Liver (tissue), 10 donors: ENCODE measurements at places on chromosomes 5 and 9. TPM values are rescaled to one million over a fixed set of nuclear protein-coding genes. Genes with fewer than 3 reads are reported as not detected.

SLC34A3 gene
- not detected for total RNA-seq

GCNT1 gene
- total RNA-seq, result 4.3 TPM

LCN15 gene
- not detected for total RNA-seq

FAM153A gene
- total RNA-seq, result 0.70 TPM

ADRB2 gene
- 4.0 TPM for total RNA-seq

HRH2 gene
- 2.1 TPM for total RNA-seq

IRX2 gene
- total RNA-seq, result not detected

ZCCHC10 gene
- total RNA-seq, result 8.5 TPM

EFCAB9 gene
- not detected for total RNA-seq

PIK3R1 gene
- total RNA-seq, result 53.1 TPM

SPATA31C1 gene
- 0.05 TPM for total RNA-seq

HAVCR1 gene
- total RNA-seq, result 0.17 TPM

PCDHGA12 gene
- total RNA-seq, result 1.9 TPM

SH2D3C gene
- 4.8 TPM for total RNA-seq

SPACA9 gene
- total RNA-seq, result 0.84 TPM

PCDHB9 gene
- 0.25 TPM for total RNA-seq

BSPRY gene
- 2.3 TPM for total RNA-seq

RABGAP1 gene
- 16.3 TPM for total RNA-seq

PALM2AKAP2 gene
- 47.9 TPM for total RNA-seq

OR1L8 gene
- 0.08 TPM for total RNA-seq

HCN1 gene
- under 0.01 TPM for total RNA-seq

ISCA1 gene
- total RNA-seq, result 43.2 TPM

NTNG2 gene
- total RNA-seq, result 0.28 TPM

PCDHGB5 gene
- total RNA-seq, result 3.8 TPM

UAP1L1 gene
- 2.3 TPM for total RNA-seq

IL7R gene
- total RNA-seq, result 1.5 TPM

SLC23A1 gene
- total RNA-seq, result 17.5 TPM

MXD3 gene
- total RNA-seq, result 6.0 TPM

IL9 gene
- total RNA-seq, result not detected

OR1Q1 gene
- total RNA-seq, result not detected

PCDHA3 gene
- total RNA-seq, result 0.05 TPM

ERAP2 gene
- total RNA-seq, result 14.2 TPM

SGTB gene
- total RNA-seq, result 2.7 TPM

PCDHB1 gene
- total RNA-seq, result not detected

TRIM41 gene
- 12.3 TPM for total RNA-seq

C9orf153 gene
- total RNA-seq, result 0.67 TPM

WDR55 gene
- 12.0 TPM for total RNA-seq

PDE6A gene
- not detected for total RNA-seq

KCNN2 gene
- total RNA-seq, result 4.6 TPM

DND1 gene
- 0.92 TPM for total RNA-seq

BRINP1 gene
- total RNA-seq, result 0.33 TPM

PDCD1LG2 gene
- total RNA-seq, result 1.2 TPM

CLTB gene
- total RNA-seq, result 14.2 TPM

FUT7 gene
- total RNA-seq, result 0.37 TPM

SLC36A3 gene
- not detected for total RNA-seq

ANGPTL2 gene
- total RNA-seq, result 2.7 TPM

SPAG8 gene
- total RNA-seq, result 0.56 TPM

POLE3 gene
- total RNA-seq, result 20.9 TPM

ELP1 gene
- total RNA-seq, result 22.3 TPM

PCDHA1 gene
- not detected for total RNA-seq
